ENCODE measurements at places on chromosomes 1 and 21.

- no peak for DNase-seq
Measured at GRCh38 chr21:19468991-19469715, 1065.6 kb upstream of the TMPRSS15 start.

DNA sequence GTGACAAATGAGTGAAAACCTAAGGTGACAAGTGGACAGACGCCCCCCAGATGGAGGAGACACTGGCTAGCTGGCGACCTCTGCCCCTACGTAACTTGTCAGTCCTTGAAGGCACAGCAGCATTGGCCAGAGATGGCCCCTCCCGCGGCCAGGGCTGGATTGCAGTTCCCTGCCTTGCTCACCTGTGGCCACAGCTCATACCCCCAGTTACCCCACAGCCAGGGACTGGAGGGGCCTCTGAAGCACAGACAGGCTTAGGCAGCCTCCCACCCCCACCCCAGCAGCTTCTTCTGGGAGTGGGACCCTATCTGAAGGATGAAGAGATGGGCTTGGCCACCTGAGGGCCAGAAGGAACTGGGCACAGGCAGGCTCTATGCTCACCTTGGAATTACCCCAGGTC lies 3.7 kb downstream of the HES3 start:
- no peak for DNase-seq

DNA sequence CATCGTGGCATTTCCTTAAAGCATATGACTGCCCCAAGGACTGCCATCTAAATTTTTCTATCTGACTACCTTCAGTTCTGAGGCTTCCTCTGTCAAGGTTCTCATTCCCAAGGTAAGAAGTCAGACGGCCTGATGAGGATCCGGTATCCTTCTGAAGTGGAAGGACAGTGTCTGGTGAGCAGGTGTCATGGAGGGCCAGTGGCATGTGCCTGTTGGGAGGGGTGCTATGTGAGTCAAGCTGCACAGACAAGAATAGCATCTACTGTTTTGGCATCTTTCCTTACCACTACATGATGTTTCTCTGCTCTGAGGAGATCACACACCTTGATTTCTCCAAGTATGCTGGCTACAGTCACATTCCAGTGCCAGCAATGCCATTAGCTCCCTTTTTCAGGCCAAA lies 99.6 kb upstream of the RGS1 start:
- no peak for DNase-seq

GRCh38 chr1:81437213-81437612 lies 363.5 kb upstream of the ADGRL2 start:
- DNase-seq: no peak

- no peak for DNase-seq
Measured at GRCh38 chr1:40673452-40673851, 8.0 kb upstream of the RIMS3 start.

- DNase-seq: no peak
Measured at GRCh38 chr1:17617787-17618557, 78.5 kb downstream of the ARHGEF10L start.

DNA sequence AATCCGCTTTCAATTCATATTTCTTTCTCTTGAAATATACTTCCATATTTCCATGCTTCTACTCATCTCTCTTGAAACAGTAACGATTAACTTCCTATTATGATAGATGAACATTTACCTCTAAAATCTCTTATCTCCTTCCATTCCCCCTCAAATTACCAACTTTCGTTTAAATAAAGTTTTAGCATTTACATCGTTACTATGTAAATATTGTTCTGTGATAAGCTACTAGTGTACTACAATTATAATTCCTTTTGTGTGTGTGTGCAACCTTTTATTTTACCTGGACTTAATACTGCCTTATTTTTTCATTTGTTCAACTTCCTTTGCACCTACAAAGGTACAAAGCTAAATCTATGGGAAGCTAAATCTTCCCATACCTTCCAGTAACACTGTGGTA lies 4.5 kb downstream of the FOXE3 start:
- no peak for DNase-seq

- DNase-seq: no peak
Measured at GRCh38 chr1:8835941-8836643, 18.7 kb upstream of the RERE start.

All from BE2C (cell line).